ENCODE measurements at places on chromosomes 12 and 14. TPM values are rescaled to one million over a fixed set of nuclear protein-coding genes. Genes with fewer than 3 reads are reported as not detected.

The ANKRD33 gene
- total RNA-seq: 1.1 TPM

The GZMH gene
- 0.44 TPM for total RNA-seq

GRCh38 chr14:38003746-38004609, 203.7 kb upstream of the SSTR1 start:
- no peak for DNase-seq
- no peaks in the 10 kb centered on the region for H3K27me3 ChIP-seq
- H3K4me3 ChIP-seq: no peak overlapping the region
- H3K27ac ChIP-seq: no peak overlapping the region

DNA sequence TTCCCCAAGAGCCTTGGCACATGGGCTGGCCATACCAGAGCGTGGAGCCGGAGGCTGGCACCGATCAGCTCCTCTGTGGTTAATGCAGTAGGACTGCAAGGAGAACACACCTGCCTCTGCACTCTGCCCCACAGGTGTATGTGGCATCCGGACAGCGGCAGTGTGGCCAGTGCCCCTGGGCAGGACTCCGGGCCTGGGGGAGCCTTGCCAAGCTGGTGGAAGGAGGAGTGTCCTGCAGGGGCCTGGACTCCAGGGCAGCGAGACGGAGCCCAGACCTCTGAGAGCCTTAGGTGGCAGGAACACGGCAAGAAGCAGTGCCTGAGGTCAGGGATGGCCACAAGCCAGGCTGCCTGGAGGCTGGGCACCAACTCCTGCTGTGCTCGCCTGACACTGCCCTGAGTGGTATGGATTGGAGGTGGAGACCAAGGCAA, 5.3 kb upstream of the BEGAIN start:
- no peak overlapping the region for H3K4me3 ChIP-seq
- DNase-seq: peak; percentile 47
- H3K27me3 ChIP-seq: no peaks in the 10 kb centered on the region
- no peaks in the 10 kb centered on the region for H3K36me3 ChIP-seq
- no peak overlapping the region for H3K27ac ChIP-seq
- H3K4me1 ChIP-seq: no peaks in the 10 kb centered on the region
